ENCODE measurements at places on chromosomes 1 and 21. TPM values are rescaled to one million over a fixed set of nuclear protein-coding genes. Genes with fewer than 3 reads are reported as not detected.

GRCh38 chr1:15399710-15400109 lies 10.0 kb upstream of the EFHD2 start:
- DNase-seq = no peak

- DNase-seq = no peak
Observed at GRCh38 chr1:81129366-81129765, 671.4 kb upstream of the ADGRL2 start.

NPHS2 gene
- total RNA-seq = not detected

NPR1 gene
- total RNA-seq = 13.2 TPM

Measured in H1 (cell line).